ENCODE measurements at places on chromosomes 2 and 18.

DNA sequence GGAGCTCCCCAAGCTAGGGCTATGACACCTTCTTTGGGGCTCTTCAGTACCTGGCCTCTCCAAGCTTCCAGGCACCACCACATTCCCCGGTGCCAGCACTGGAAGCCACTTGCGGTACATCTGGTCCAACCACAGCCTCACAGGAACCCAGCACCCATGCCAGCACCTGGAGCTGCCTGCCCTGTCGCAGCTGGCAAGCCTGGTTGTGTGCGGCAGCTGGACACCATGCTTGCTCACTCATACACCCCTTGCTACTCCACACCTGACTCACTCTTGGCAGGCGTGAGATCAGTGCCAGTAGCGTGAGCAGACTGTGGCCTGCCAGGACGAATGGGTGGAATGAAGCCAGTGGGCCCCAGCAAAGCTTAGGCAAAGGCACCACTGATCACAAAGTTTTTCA lies 34.0 kb downstream of the LRRTM4 start:
- DNase-seq: no peak

GRCh38 chr18:41058351-41059125 lies 896.5 kb upstream of the PIK3C3 start:
- no peak for DNase-seq

GRCh38 chr18:34871435-34871834 lies 161.3 kb downstream of the DTNA start:
- DNase-seq: no peak

- DNase-seq: no peak
These were observed 69.4 kb upstream of the COPS8 start for GRCh38 chr2:237016121-237016915.

DNA sequence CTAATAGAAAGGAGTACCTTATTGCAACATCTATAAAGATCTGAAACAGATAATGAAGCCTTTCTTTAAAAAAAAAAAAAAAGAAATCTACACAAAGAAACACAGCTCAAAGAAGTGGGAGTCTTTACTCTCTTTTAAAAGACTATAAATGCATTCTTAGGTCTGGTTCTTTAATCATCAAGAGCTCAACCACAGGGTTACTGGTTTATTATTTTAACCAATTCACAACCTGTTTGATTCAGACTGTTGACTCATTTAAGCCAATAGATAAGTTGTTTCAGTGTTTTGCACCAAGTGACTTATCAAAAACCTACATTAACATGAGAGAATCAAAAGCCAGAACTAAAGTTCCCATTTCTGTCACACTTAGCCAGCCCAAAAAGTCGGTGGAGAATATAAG lies 93.1 kb downstream of the TCF4 start:
- DNase-seq: no peak

GRCh38 chr2:39050109-39050508 lies 70.7 kb downstream of the SOS1 start:
- DNase-seq: no peak

GRCh38 chr2:49261781-49262180 lies 107.5 kb upstream of the FSHR start:
- no peak for DNase-seq

GRCh38 chr2:161307676-161308075 lies 549 bp upstream of the PSMD14 start:
- DNase-seq: no peak

Measured in occipital lobe (tissue), 3 donors.